Activated CD8-positive, alpha-beta memory T cell treated with anti-CD3 and anti-CD28 coated beads for 4 hours (primary cell): ENCODE measurements at places on chromosomes 3 and 15.

GRCh38 chr3:171266740-171267073 is 193.5 kb downstream of the TNIK start:
- DNase-seq, result no peak

GRCh38 chr3:128083980-128084674 is 31.9 kb downstream of the SEC61A1 start:
- no peak for DNase-seq

- no peak for DNase-seq
Measured at GRCh38 chr3:105351821-105352220, 14.9 kb upstream of the ALCAM start.

DNA sequence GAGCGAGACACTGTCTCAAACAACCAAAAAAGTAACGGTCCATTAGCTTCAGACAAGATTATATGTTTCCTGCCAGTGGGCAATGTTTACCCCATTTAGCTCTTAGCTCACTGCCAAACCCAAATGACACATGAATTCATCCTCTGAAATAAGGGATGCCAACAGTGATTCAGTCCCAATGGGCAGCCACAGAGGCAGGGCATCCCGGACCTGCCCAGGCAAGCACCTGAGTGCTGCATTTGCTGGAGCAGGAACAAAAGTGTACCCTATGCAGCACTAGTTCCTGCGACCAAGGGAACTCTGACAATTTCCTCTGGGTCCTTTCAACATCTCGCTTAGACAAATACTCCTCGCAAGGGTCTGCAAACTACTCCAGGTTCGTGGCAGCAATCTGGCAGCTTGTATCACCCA is 8.0 kb downstream of the IP6K2 start:
- no peak for DNase-seq

DNA sequence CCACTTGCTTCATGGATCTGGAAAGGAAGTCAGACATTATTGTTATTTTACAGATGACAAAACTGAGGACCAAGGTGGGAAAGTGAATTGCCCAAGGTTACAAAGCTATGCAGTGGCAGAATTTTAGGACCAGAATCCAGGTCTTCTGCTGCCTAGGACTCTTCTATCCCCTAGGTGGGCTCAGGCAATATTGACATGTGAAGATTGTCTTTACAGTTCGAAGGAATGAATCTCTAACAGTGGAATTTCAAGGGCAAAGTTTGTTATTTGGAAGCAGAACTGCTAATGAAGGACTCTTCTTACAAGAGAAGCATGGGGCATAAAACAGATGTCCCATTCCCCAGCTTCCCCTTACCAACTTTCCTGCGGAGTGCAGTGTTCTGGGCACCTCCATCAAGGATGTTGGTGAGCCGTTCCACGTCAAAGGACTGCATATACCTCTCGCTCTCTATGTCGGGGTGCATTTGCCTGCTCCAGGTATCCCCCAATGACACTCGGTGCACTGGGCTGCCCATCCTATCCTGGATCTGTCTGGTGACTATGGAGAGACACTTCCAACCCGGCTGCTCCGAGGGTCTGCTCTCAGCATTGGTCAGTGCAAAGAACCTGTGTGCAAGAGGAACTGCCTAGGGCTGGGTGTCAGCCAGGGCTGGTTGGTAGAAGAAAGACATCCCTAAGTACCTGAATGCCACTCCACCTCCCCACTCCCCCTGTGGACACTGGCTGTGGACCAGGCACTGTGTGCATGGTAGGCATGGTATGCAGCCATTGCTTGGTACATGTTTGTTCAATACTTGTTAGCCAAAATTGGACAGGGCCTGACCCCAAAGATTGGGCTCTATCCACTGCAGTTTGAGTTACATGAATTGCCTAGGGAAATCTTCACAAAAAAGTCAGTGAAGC is 2.1 kb downstream of the ACOX2 start:
- DNase-seq, result no peak

DNA sequence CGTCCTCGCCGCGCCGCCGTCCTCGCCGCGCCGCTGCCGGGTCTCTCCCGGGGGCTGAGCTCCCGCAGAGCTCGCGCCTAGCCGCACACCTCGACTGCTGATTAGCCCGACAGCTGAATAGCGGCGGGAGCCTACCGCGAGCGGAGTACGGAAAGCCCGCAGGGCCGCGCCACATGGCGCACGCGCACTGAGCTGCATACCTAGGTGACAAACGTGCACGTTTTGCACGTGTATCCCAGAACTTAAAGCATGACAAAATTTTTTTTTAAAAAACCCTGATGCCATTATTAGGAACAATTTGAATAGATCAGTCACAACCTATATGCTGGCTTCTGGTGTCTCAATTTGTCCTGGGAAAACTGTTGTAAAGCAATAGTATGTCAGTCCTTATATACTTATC is at the start of gene GOLGA8A:
Gene GOLGA8A (minus strand): TSS at position 122 of the 400 bp plus-strand sequence. CDS start 48,117 bp downstream, outside the sequence.
- peak; percentile 79 for DNase-seq

GRCh38 chr3:149145356-149145755 is 15.9 kb downstream of the HPS3 start:
- no peak for DNase-seq

DNA sequence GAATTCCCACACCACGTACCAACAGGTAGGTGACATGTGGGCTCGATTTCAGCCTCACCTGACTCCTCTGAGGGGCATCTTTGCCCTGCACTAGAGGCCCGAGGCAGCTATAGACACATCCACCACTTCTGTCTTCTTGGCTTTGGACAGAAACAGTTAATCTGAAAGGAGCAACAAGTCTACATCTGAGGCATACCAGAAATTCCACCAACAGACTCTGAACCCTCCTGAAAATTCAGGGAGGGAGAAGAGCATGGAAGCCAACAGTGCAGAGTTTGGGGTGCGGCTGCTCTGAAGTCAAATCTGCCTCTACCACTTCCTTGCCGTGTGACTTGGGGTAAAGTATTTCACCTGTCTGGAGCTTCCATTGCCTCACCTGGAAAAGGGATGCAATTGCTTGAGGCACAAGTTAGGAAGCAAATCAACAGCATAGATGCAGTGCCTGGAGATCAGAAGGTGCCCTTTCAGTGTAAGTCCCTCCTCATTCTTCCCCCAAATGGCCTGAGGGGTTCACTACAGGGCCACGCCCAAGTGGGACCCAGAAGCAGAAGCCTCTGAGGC is 119.8 kb downstream of the SHQ1 start:
- no peak for DNase-seq

DNA sequence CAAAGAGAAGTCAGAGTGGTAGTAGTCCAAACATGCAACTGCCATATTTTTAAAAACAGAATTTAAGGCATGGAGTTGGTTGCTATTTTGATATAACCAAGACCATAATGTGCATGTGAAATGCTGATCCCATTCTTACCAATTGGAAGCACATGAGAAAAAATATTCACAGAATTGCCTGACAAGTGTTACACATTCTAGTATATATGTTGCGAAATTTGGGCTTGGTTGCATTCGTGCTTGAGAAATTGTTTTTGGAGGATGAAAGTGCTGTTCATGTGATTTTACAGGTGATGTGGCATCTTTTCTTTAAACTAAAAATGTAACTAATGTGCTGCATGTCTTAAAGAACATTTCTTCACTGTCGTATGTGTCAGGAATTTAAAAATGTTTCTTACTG is 199.7 kb downstream of the CHL1 start:
- no peak for DNase-seq

DNA sequence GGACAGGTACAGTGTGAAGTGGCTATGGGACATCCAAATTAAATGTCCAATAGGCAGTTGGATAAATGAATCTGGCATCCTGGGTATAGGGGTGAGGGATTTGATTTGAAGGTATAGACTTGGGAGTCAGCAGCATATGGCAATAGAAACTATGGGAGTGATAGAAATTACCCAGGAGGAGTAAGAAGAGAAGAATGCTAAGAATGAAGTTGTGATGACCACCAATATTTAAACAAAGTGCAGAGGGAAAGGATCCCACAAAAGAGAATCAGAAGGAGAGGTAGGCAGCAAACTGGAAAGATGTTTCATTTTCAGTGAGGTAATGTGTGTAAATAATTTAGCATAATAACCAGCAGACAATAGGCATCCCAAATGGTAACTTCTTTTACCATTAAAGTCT is 13.8 kb upstream of the MSL2 start:
- no peak for DNase-seq

DNA sequence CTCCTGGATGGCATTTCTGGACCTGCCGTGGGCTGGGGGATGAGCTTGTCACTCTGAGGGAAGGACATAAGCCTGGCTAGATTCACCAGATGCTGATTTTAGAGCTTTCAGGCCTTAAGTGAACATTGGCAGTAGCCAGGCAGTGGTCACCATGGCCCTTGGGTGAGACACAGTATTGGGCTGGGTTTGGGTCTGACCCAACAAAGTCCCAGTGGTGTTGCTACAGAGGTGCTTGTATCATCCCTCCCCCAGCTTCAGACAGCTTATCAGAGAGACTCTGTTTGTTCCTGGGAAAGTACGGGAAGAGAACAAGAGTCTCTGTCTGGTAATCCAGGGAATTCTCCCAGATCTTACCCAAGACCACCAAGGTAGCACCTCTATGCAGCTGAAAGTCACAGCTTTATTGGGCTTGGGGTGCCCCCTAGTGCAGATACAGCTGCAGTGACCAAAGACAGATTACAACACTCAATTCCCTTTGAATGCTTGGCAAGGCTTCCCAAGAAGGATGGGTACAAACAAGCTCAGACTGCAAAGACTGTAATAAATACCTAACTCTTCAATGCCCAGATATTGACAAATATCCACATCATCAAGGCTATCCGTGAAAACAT is 9.8 kb upstream of the RUVBL1 start:
- no peak for DNase-seq

GRCh38 chr3:70989174-70989573 is 594.4 kb downstream of the FOXP1 start:
- no peak for DNase-seq

DNA sequence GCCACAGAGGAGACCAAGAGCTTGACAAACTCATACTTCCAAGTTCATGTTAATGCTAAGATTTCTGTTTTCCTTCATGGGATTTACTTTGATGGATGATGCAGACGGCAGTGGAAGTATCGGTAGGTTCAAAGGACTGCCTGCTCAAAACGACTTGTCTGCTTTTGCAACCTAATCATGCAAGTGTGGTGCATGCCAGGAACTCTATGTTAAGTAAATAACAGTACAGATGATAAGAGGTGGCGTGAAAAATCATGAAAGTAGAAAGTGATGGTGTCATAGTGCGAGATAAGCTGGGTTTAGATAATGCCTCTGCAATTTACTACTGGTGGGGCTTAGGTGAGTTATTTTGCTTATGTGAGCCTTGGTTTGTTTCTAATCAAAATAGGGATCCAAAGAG is 14.7 kb upstream of the LMCD1 start:
- no peak for DNase-seq

DNA sequence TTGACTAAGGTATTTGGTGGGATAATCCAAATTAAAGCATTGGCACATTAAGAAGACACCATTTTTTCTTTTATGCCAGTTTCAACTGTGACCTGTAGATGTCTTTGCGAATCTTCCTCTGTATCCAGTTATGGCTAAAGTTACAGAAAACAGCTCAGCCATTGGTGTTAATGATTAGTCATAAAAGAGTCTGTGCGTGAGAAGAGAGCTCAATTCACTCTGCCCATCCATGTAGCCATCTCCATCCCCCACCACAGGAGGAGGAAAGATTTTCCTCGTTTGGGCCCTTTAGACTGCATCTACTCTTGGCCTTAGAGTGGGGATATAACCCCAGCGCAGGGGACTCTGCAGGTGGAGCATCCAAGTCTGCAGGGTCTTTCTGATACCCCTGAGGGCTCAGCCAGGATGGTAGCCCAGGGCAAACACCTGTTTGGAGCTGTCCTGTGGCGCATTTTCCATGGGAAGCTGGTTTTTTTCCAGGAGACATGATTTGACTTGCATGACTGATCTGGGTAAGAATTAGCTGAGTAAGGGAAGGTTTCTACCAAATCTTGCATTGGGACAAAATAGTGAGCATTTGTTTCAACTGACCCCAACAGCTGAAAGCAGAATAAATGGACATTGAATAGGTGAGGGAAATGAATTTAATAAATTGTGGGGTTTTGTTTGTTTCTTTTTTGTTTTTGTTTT is 29.5 kb downstream of the NANOGP8 start:
- no peak for DNase-seq

GRCh38 chr3:16255726-16256125 is 9.0 kb downstream of the DPH3 start:
- DNase-seq, result no peak

DNA sequence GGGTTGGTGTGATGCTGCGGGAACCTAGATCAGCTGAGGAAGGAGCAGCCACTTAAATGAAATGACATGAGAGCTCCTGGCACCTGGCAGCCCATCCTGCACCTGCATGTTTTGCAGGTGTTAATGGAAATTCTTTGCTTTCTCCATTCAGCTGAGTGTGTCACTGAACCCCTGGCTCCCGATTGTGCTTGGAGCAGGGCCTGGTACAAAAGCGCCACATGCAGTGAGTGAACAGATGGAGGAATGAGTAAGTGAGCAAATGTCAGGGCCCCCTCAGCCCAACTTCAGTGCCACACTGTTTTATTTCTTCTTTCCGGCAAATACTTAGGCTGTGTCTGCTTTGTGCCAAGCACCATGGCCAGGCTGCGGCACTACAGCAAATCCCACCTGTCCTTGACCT is 132.2 kb downstream of the ASB7 start:
- DNase-seq, result no peak

- DNase-seq, result no peak
Measured at GRCh38 chr15:48992545-48992944, 28.8 kb upstream of the SHC4 start.

GRCh38 chr15:83846847-83847246 is 192.9 kb downstream of the ADAMTSL3 start:
- DNase-seq, result no peak

DNA sequence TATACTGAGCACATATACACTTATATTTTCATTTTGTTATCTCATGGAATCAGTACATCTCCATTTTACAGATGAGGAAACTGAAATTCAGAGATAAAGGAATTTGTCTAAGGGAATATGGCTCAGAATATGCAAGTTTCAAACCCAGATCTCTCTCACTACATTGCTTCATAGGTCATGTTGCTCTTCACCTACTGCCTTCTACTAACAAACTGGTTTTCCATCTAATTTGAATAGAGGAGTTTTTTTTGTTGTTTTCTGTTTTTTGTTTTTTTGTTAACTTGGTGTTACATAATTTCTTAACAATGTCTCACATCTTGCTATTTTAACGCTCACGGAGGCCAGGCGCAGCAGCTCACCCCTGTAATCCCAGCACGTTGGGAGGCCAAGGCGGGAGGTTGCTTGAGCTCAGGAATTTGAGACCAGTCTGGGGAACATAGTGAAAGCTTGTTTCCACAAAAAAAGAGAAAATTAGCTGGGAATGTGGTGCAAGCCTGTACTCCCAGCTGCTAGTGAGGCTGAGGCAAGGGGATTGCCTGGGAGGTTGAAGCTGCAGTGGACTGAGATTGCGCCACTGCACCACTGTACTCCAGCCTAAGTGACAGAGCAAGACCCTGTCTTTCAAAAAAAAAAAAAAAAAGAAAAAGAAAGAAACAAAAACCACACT is 37.0 kb downstream of the FMN1 start:
- DNase-seq, result no peak
